ENCODE measurements at places on chromosomes 5 and 9.

- no peak for DNase-seq
Measured at GRCh38 chr9:18051638-18052037, 422.3 kb upstream of the ADAMTSL1 start.

DNA sequence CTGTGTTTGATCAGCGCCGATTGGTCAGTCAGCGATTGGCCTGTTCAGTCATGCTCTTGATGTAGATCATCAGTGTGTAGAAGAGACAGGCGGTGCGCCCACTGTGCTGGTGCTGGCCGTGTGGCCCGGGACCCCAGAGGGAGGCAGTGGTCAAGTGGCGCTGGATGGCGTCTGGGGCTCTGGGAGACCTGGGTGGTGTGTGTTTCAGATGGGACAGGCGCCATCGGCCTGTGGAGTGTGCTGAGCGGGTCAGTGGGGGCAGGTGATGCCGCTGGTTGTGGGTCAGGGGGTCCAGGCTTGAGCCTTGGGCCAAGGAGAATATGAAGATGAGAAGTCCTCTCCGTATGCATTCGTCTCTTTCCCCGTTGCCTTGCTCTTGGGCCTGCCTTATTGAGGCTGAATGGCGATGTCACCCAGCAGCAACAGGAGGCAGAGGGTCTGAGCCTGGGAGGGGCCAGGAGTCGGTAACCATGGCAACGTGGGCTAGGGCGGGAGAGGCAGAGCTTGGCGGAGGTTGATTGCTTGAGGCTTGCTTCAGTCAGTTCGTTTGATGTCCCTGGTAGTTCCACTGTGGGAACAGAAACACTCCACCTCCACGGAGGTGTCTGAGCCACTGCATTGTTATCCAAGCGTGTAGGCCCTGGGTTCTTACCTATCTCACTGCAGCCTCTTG is 117.8 kb upstream of the CACNA1B start:
- no peak for DNase-seq

- no peak for DNase-seq
Measured at GRCh38 chr9:121289772-121290370, 21.9 kb downstream of the GSN start.

DNA sequence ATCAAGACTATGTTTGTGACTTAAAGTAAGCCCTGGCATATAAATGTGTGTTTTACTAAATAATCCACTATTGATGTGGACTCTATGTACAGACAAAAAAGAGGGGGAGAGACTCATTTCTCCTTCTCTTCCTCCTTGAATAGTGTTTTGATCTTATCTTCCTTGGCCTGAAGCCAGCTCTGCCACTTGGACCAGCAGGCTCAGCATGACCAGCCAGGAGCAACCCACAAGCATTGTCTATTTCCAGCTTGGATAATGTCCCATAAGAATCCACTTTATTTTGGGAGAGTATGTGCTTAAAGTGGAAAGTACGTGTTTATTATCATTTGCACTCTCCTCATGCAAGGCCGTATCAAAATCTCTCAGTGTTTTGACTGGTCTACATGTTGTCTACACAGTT is 23.8 kb upstream of the SLC46A2 start:
- no peak for DNase-seq

GRCh38 chr5:179774442-179774841 is 19.3 kb upstream of the LTC4S start:
- DNase-seq, result no peak

DNA sequence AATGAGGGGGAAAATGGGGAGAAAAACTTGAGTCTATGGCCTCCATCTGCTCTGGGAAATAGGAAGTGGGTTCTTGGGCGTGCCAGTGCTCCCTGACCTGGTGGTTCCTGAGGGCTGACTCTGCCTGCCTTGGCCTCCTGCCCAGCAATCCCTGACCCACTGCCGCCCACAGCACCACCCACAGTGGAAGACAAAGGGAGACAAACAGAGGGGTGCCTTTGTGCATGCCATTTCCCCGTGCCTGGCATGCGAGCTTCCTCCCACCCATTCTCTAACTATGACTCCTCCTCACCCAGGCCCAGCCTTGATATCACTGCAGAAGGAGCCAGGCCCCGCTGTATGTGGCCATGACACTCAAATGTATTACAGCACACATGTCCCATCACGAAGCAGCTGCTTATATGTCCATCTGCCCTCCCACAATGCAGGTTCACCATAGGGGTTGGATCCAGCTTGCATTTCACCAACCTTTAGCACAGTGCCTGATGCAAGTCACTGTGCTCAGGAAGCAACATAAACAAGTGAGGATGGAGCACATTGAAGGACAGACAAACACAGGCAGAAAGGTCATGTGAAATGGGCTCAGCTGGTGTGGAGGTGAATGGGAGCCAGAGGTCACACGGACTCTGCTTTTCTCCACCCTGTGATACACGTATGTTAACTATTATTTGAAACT is 84.4 kb downstream of the ADRB2 start:
- no peak for DNase-seq

DNA sequence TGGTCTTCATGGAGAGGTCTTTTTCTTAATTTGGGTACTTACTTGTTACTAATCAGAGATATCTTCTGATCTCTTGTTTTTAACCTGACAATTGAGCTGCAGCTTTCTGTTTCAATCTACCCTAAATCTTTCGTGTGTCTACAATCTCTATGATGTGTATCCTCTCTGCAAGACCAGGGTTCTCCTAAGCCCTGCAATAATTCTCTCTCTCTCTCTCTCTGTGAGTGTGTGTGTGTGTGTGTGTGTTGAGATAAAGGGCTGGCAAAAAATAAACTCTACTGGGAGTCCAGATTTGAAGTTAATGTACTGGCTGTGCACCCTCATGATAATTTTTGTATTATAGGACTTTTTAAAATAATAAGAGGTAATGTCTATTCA is 57.8 kb upstream of the FBXL7 start:
- DNase-seq, result no peak

GRCh38 chr9:122329597-122329996 is 41.2 kb upstream of the PTGS1 start:
- no peak for DNase-seq

- DNase-seq, result no peak
Measured at GRCh38 chr5:134949316-134949715, 18.4 kb upstream of the CATSPER3 start.

DNA sequence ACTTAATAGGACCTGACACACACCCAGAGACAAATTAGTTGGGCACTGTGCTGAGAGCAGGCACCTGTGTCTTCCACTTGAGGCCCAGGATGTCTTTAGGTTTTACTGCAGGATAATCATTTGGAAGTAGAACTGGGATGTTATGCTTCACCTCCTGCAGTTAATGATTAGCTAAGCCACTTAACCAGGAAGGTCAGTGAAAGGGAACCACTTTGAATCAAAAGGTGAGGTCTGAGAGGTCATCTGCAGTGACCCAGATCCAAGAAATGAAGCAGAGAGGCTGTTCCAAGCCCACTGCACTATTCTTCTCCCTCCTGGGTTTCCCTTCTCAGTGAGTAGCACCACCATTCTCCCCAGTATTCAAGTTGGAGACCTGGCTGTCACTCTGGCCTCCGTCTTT is 110.5 kb downstream of the SNX18 start:
- DNase-seq, result no peak

GRCh38 chr9:109817146-109817845 is 37.3 kb downstream of the PALM2AKAP2 start:
- no peak for DNase-seq

- no peak for DNase-seq
Measured at GRCh38 chr9:82443312-82443711, 454.7 kb downstream of the SPATA31D1 start.

- no peak for DNase-seq
Measured at GRCh38 chr9:87592554-87593358, 95.1 kb downstream of the DAPK1 start.
